PC-3 (cell line): ENCODE measurements at places on chromosomes 5 and 9.

GRCh38 chr9:137973829-137974416 lies 96.3 kb downstream of the CACNA1B start:
- no peak overlapping the region for H3K27ac ChIP-seq
- H3K4me3 ChIP-seq, result no peak overlapping the region
- H3K27me3 ChIP-seq, result no peaks in the 10 kb centered on the region
- DNase-seq, result no peak
- no peaks in the 10 kb centered on the region for H3K36me3 ChIP-seq

- no peak overlapping the region for H3K4me3 ChIP-seq
- H3K36me3 ChIP-seq, result no peaks in the 10 kb centered on the region
- no peak overlapping the region for H3K27ac ChIP-seq
- peaks cover 3% of the 10 kb centered on the region; the same call in 1 of the 2 replicates for H3K4me1 ChIP-seq
- no peaks in the 10 kb centered on the region for H3K27me3 ChIP-seq
- DNase-seq, result no peak
These were observed 6.7 kb downstream of the GNG10 start for GRCh38 chr9:111668026-111668573.

GRCh38 chr5:3862906-3863305 lies 267.3 kb downstream of the IRX1 start:
- no peaks in the 10 kb centered on the region for H3K4me1 ChIP-seq
- DNase-seq, result no peak
- H3K4me3 ChIP-seq, result no peak overlapping the region

DNA sequence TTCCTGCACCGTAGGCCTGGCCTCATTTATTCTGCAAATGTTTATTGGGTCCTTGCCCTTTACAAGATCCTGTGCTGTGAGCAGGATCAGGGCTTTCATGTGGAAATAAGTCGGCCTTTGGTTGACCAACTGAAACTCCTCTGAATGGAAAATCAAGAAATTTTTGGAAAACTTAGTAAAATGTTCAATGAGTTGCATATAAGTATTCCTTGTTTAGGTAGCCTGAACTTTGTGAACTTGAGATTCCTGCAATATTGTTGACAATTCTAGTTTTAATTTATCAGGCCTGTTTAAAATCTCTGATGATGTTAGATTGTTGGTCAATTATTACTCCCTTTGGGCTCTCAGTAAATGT lies 1.1 kb downstream of the MAML1 start:
- peak overlapping the region; percentile 85 for H3K4me3 ChIP-seq
- peaks cover 19% of the 10 kb centered on the region; the same call in 1 of the 2 replicates for H3K4me1 ChIP-seq
- H3K27ac ChIP-seq, result no peak overlapping the region
- DNase-seq, result no peak

DNA sequence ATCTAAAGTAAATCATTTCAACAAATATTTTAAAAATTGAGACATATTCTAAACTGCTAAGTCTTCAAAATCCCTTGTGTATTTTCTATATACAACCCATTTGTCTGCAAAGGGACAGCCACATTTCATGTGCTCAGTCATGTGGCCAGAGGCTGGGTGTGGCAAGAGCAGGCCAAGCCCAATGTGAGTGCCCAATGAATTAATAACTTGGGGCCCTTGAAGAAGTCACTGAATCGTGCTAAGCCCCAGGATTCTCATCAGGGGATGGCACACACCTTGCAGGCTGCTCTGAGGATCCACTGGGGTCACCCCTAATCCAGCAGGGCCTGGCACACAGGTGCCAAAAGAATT lies 78.2 kb upstream of the SMIM23 start:
- no peaks in the 10 kb centered on the region for H3K36me3 ChIP-seq
- no peak for DNase-seq
- H3K27me3 ChIP-seq, result peaks cover 40% of the 10 kb centered on the region
- no peak overlapping the region for H3K4me3 ChIP-seq
- H3K4me1 ChIP-seq, result no peaks in the 10 kb centered on the region
- H3K27ac ChIP-seq, result no peak overlapping the region
